ENCODE measurements at places on chromosomes 1 and 21.
A peak's percentile ranks its signal among the peaks of the same experiment; 100 is the strongest.

- no peak for DNase-seq
These were observed 4.1 kb downstream of the RNF223 start for GRCh38 chr1:1069711-1070676.

DNA sequence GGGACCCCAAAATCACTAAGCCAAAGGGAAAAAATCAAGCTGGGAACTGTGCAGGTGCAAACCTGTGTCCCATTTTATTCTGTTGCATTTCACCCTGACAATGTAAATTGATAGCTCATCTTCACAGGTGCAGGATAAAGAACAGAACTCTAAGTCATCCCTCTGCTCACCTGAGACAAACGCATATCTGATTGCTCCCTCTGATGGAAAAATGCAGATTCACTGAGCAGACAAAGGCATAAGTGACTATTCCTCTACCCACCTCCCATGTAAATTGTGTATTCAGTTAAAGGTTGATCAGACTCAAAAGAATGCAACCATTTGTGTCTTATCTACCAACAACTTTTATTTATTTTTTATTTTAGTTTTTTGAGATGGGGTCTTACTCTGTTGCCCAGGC, 644.2 kb downstream of the PTPRU start:
- DNase-seq: no peak

DNA sequence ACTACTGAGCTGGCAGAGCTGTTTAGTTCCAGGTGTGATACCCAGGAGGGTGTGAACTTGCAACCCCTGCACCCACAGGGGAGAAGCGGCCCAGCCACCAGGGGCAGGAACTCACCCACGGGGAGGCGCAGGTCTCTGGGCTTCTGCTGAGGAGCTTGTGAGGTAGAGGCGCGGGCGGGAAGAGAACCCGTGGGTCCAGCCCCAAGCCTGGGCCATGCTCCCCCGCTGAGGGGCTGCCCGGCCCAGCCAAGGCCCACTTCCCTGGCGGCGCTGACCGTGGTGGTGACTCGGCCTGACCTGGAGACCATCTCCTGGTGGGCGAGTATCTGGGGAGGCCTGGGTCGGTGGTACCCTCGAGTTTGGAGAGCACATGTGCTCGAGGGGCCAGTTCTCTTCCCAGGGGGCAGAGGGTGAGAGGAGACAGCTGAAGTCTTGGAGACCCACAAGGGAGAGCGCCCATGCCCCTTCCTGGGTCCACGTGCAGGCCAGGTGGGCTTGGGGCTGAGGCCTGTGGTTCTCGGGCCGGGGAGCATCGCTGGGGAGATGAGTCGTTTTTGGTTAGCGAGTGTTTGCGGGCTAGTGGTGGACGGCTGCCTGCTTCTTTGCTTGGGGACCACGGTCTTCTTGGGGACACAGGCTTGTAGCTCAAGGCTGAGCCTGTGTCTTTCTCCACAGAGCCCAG, 28.4 kb upstream of the EDN2 start:
- no peak for DNase-seq

GRCh38 chr1:230394134-230394533, 32.0 kb downstream of the PGBD5 start:
- DNase-seq: no peak

DNA sequence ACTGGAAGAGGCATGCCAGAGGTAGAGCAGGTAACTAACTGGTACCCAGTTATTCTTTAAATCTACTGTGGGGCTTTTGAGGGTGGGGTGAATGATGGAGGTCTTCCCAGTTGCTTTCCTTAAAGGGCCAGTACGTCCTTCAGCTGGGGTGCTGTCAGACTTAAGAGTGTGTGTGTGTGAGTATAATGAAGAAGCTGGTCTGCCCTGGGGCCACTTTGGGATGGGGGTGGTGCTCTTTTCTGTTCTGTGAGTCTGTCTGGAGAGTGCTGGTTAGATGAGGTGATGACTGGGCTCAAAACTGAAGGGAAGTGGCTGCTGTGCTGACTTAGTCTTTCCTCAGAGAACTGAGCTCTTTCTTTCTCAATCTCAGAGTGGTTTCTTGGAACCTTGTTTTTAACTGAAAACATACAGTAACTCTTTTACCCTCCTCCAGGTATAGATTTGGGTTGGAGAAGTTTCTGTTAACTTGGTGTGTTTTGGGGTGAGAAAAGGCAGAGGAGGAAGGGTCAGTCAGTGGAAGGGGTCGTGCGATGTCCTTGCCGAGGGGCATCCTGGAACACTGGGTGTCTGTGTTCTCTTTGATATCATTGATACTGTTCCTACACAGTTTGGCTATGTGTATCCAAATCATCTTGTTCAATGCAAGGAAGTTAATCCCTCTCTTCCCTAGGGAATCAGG, 746 bp downstream of the MACF1 start:
- DNase-seq: peak; percentile 81

GRCh38 chr1:59146651-59147358, 150.1 kb upstream of the FGGY start:
- no peak for DNase-seq

GRCh38 chr1:156691191-156691590, 14.0 kb upstream of the NES start:
- DNase-seq: no peak

DNA sequence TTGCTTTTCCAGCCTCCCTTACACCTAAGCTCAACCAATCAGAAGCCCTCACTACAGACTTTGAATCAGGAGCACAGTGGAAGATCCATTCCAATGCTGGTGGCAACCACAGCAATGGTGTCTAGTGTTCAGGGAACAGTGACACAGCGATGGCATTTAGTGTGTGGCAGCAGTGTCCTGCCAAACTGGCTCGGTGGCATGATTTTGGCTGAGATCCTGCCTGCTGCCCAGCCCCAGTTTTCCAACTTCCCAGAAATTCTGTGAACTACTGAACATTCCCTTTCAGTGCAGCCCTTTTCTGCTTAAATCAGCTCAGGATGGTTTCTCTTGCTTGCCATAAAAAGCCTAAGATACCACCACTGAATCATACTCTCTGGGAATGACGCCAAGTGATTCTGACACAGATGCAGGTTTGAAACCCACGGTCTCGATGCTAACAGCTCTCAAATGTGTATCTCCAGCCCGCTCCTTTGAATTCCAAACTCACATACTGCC, 8.8 kb downstream of the ASAP3 start:
- DNase-seq: peak; percentile 95

GRCh38 chr1:162214202-162214601, 144.7 kb downstream of the NOS1AP start:
- DNase-seq: no peak

GRCh38 chr1:46401964-46402626, 8.0 kb downstream of the FAAH start:
- peak; percentile 82 for DNase-seq

- no peak for DNase-seq
These were observed 471.8 kb upstream of the PRMT6 start for GRCh38 chr1:106584676-106585075.

Measured in fibroblast of skin of right biceps (primary cell).